ENCODE measurements at places on chromosomes 6 and 20. TPM values are rescaled to one million over a fixed set of nuclear protein-coding genes. Genes with fewer than 3 reads are reported as not detected.

GRCh38 chr6:143620447-143620846, 57.3 kb upstream of the PHACTR2 start:
- H3K4me3 ChIP-seq: no peak overlapping the region
- no peaks in the 10 kb centered on the region for H3K4me1 ChIP-seq
- DNase-seq: no peak
- no peaks in the 10 kb centered on the region for H3K27me3 ChIP-seq
- no peaks in the 10 kb centered on the region for H3K36me3 ChIP-seq
- no peak overlapping the region for H3K27ac ChIP-seq

GRCh38 chr20:49030954-49031619, 15.0 kb upstream of the CSE1L start:
- H3K27ac ChIP-seq: no peak overlapping the region
- no peaks in the 10 kb centered on the region for H3K27me3 ChIP-seq
- no peak overlapping the region for H3K4me3 ChIP-seq
- H3K36me3 ChIP-seq: no peaks in the 10 kb centered on the region
- peak; percentile 49 for DNase-seq

The AIF1 gene
- 4.5 TPM for total RNA-seq

GRCh38 chr6:97456070-97456469, 173.1 kb upstream of the MMS22L start:
- no peaks in the 10 kb centered on the region for H3K27me3 ChIP-seq
- H3K36me3 ChIP-seq: no peaks in the 10 kb centered on the region
- H3K27ac ChIP-seq: no peak overlapping the region
- no peak for DNase-seq

DNA sequence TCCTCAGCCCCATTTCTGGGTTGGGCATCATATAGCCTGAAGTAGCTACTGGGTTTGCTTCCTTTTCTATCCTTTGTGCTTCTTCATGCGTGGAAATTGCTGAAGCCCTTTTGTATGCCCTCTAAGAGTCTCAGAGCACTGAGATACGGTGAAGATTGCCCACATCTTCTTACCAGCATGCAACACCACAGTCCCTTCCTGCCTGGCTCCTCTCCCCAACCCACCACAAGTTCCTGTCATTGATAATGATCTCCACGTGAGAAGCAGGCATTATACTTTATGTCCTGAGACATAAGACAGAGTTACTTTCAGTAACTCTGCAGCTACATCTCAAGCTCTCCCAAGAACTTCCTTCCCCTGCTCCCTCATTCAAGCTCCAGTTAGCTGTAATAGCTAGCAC, 15.8 kb upstream of the PLCB4 start:
- no peaks in the 10 kb centered on the region for H3K4me1 ChIP-seq
- no peak overlapping the region for H3K4me3 ChIP-seq

- no peak for DNase-seq
- no peaks in the 10 kb centered on the region for H3K4me1 ChIP-seq
- H3K27me3 ChIP-seq: no peaks in the 10 kb centered on the region
These were observed 73.1 kb upstream of the ISM1 start for GRCh38 chr20:13147971-13148370.

The ANKEF1 gene
- total RNA-seq: 1.8 TPM

DNA sequence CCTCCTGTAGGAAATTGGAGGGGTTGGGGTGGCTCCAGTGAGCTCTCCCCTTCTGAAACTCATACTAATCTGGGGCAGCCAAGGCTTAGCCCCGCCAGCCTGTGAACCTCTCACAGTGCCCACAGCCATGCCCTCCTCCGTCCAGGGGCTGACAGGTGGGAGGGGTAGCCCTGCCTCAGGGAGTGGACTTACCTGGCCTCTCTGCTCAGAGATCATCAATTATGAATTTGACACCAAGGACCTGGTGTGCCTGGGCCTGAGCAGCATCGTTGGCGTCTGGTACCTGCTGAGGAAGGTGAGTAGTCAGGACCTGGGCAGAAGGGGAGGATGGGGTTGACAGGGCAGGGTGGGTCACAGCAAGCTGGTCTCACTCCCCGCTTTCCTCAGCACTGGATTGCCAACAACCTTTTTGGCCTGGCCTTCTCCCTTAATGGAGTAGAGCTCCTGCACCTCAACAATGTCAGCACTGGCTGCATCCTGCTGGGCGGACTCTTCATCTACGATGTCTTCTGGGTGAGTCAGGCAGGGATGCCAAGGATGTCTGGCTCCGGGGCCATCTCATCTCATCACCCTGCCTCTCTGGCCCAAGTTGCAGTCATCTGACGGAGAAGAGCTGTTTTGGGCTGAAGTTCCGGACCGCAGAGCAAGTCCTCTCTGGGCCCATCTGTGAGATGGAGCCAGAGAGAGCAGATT, 34.7 kb downstream of the HM13 start:
- no peaks in the 10 kb centered on the region for H3K36me3 ChIP-seq
- H3K27me3 ChIP-seq: no peaks in the 10 kb centered on the region
